ENCODE measurements at places on chromosomes 13 and 19.

GRCh38 chr13:108534728-108535127, 94.7 kb upstream of the MYO16 start:
- DNase-seq, result no peak

- DNase-seq, result no peak
Observed at GRCh38 chr13:48220981-48221685, 11.9 kb upstream of the ITM2B start.

DNA sequence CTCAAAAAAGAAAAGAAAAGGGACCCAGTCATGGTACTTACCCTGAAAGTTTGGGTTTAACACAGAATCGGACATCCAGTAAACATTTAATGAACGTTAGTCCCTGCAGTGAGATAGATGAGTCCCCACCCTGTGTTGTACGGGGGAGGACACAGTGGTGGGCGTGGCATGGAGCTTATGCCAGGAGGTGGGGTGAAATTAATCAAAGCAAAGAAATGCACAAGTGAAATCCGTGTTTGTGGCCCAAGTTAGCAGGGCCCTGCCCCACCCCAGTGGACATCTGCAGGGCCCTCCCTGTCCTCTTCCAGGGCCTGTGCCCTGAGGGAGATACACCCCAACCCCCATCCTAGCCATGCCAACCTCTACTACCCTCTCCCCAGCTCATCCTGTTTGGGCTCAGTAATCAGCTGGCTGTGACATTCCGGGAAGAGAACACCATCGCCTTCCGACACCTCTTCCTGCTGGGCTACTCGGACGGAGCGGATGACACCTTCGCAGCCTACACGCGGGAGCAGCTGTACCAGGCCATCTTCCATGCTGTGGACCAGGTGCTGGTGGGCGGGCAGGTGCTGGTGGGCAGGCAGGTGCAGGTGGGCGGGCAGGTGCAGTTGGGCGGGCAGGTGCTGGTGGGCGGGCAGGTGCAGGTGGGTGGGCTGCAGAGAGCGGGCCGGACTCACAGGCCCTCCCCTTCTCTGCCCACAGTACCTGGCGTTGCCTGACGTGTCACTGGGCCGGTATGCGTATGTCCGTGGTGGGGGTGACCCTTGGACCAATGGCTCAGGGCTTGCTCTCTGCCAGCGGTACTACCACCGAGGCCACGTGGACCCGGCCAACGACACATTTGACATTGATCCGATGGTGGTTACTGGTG, 3.9 kb downstream of the MCOLN1 start:
- DNase-seq, result no peak

DNA sequence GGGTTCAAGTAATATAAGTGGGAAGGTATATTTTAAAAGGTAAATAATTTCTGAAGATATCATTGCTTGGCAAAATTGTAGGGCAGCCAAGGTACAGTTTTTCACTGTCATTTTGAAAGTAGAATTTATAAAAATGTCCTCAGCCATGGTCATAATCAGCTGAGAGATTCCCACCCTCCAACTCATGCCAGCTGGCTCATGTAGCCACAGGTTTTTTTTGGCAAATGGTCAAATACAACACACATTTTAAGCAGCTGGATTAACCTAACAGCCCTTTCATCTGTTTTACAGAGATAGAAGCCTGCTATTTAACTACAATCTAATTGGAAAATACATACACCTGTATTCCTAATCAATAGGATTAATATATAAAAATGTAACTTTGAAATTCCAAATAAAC, 619.2 kb upstream of the SGCG start:
- DNase-seq, result no peak

- no peak for DNase-seq
Observed at GRCh38 chr13:24661713-24662112, 18.5 kb upstream of the ATP12A start.

DNA sequence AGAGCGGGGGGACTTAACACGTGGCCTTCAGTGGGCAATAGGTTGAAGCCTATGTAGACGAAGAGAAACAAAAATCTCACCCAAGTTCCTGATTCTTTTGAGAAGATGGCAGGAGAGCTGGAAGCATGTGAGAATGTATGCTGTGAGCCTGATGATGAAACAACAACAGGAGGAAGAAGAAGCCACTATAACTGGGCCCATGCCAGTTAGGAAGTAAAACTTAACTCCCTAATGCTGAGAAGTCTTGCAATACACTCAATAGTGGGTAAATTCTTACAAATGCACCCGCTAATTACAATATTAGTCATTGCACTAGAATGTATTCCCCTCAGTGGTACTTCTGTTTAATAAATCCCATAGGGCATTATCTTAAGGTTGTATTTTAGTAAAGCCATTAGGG, 9.1 kb downstream of the PCDH17 start:
- no peak for DNase-seq

DNA sequence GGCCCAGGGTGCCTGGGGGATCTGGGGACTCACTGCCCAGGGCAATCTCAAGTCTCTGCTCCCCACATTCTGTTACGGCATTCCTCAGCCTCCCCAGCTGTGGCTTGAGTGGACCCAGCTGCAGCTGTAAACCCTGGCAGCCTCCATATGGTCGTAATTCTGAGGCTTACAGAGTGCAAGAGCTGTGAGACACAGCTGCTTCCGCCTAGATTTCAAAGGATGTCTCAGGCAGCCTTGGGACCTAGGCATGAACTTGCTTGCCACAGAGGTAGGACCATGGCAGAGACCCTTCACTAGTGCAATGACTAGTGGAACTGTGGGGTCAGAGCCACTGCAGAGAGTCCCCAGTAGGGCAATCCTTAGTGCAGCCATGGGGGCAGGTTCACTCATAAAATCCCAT, 297.5 kb downstream of the ENOX1 start:
- DNase-seq, result no peak

- DNase-seq, result no peak
Observed at GRCh38 chr13:82522872-82523271, 1359.4 kb downstream of the SLITRK1 start.

GRCh38 chr13:28623782-28624706, 34.9 kb upstream of the POMP start:
- no peak for DNase-seq

GRCh38 chr19:4199699-4200293, 17.3 kb downstream of the ANKRD24 start:
- DNase-seq, result no peak

DNA sequence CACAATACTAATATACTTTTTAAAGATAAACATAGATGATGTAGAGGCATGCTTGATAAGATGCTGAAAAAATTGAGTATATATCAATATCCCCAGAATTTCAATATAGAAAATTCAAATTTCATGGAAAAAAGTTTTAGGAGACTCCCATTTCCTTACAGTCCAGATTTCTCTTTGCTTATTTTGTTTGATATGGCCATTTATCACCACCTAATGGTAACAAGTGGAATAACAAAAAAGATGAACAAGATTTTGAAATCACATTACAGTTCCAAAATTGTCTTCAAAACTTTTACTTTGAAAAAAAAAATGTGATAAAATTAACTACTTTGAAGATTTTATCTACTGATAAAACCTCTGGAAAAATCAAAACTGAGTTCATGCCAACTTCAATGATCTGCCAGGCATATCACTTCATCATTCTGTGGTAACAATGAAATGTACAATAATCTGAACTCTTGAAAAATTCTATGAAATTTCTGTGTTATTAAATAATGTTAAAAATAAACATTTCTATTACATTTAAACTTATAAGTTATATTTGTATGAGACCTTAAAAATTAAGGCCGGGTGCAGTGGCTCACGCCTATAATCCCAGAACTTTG, 17.5 kb downstream of the MIPEP start:
- no peak for DNase-seq

DNA sequence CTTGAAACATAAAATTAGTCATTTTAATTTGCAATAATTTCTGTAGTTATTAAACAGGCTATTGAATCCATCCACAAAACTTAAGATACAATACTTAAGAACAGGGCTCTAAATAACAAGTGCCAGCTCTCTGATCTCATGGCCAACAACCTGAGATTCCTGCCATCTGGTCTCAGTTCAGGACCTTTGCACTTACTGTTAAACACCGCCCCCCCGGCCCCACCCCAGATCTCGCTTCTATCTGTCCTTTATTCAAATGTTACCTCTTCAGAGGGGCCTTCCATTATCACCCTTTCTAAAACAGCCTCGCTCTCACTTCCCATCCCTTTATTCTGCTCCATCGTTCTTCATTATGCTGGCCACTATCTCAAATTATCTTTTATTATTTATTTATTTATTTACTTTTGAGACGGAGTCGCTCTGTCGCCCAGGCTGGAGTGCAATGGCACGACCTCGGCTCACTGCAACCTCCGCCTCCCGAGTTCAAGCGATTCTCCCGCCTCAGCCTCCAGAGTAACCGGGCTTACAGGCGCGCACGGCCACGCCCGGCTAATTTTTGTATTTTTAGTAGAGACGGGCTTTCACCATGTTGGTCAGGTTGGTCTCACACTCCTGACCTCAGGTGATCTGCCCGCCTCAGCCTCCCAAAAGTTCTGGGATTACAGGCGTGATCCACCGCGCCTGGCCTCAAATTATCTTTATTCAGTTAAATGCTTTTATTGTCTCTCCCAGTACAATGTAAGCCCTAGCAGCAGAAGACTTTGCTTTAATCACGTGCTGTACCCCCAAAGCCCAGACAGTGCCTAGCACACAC, 838 bp upstream of the SNRNP70 start:
- DNase-seq, result no peak

DNA sequence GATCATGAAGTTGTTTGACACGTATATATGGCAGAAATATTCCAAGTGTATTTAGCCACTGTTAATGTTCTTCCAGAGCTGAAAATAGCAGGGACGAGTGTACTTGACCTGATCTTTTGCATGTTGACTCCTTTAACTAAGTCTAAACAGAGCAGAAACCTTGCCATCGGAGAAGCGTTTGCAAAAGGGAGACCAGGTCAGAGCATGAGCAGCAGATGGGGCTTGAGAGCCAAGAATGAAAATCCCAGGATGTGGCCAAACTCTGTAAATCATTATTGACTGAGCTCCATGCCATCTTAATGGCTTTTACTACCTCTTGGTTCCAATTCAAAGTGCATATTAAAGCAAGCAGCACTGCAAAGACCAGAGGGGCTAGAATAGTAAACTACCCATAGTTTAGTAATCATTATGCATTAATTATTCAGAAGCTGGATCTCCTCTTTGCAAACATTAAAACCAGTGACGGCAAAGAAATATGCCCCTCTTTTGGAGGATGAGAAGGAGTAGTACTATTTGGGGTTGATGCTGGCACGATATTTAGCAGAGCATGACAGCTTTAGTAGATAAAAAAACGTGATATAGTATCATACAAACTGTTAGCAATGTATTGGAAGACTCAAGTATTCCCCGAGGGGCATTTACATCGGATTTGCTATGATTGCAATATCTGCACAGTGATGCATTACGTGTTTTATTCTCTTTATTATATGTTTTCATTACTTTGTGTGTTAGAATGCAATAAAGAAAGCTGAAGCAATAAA, 55.7 kb downstream of the FAM216B start:
- DNase-seq, result no peak

GRCh38 chr13:43085545-43085944, 62.2 kb downstream of the DNAJC15 start:
- DNase-seq, result no peak

DNA sequence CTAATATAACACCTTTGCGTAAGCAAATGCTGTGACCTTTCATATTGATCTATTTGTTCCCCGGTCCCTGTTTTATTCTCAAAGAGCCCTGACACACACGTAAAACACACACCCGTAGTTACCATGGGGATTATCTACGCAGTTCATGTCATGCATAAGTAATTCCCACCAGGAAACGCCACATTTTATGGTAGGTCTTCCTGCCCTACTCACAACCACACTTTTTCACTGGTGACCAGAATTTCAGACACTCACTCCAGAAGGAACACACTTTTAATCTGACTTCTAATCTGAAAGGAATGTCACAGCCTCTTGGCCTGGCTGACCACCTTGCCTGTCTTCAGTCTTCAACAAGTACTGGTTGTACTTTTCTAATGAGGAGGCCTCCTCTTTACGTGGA, 46.8 kb downstream of the SLC7A1 start:
- DNase-seq, result no peak

DNA sequence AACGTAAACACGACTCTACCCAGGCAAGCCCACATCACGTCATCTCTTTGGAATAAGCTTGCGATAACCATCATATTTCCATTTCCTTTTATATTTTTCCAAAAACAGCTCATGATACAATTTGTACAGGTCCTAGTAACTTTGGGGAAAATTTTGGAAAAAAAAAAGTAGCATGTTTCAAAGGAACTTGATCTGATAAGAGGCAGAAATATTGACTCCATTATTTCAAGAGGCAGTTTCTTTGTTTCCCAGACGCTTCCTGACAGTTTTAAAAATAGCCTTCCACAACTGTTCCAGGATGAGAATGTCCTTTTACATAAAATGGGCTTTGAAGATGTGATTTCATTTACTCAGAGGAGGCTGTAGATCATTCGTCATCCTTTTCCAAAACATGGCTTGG, 23.1 kb downstream of the KLF2 start:
- DNase-seq, result no peak

DNA sequence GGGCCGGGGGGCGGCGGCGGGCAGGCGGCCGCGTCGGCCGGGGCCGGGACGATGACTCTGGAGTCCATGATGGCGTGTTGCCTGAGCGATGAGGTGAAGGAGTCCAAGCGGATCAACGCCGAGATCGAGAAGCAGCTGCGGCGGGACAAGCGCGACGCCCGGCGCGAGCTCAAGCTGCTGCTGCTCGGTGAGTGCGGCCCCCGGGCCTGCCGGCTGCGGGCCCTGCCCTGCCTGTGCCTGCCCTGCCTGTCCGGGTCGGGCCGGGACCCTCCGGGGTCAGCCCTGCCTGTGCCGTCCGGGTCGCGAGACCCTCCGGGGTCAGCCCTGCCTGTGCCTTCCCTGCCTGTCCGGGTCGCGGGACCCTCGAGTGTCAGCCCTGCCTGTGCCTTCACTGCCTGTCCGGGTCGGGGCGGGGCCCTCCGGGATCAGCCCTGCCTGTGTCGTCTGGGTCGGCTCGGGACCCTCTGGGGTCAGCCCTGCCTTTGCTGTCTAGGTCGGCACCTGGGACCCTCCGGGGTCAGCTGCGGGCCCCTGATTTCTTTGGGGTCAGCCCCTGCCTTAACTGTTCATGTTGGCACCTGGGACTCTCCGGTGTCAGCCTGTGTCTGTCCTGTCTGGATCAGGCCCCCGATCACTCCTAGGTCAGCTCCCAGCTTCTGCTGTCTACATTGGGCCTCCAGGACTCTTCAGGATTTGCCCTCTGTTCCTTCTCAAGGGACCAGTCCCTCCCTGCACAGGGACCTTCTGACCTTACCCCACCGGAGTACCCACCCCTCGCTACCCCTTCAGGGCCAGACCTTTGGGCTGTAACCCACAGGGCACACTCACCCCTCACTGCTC, 659 bp downstream of the GNA11 start:
- no peak for DNase-seq

Measured in CD4-positive, alpha-beta T cell treated with Interleukin-15 for 1 hour (primary cell).